ENCODE measurements at places on chromosomes 1 and 21. TPM values are rescaled to one million over a fixed set of nuclear protein-coding genes. Genes with fewer than 3 reads are reported as not detected.

DNA sequence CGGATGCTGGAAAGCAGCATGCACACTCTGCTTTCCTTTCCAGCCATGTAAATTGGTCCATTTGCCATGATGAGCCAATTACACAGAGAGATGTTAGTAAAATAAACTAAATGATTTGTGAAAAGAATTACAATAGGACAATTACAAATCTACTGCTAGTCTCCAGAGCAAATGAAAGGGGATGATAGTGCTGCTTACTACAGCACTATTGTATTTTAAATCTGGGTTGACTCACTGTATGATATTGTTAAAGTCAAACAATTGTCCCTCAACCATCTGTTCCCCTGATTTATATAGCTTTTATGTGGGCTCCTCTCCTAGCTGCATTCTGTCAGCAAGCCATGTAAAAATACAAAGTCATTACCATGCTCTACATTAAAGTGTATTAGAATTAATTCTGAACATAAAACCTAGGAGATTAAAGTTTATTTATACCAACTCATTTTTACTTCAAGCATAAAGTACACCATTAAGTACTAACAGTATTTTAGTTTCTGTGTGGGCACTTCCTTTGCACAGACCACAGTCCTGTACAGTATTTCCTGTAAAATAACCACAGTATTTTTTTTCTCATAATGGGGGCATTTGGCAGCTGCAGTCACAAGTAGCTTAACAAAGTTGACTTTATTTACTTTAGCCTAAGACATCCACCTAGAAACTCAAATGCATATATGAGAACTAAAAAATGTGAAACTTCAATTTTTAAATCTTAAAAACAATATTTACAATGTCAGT lies 135.8 kb downstream of the VAV3 start:
- DNase-seq = peak; percentile 48

GRCh38 chr1:155043301-155043702 lies 7.8 kb upstream of the ADAM15 start:
- no peak for DNase-seq

GRCh38 chr1:229507502-229507901 lies 639 bp downstream of the NUP133 start:
- no peak for DNase-seq

DNA sequence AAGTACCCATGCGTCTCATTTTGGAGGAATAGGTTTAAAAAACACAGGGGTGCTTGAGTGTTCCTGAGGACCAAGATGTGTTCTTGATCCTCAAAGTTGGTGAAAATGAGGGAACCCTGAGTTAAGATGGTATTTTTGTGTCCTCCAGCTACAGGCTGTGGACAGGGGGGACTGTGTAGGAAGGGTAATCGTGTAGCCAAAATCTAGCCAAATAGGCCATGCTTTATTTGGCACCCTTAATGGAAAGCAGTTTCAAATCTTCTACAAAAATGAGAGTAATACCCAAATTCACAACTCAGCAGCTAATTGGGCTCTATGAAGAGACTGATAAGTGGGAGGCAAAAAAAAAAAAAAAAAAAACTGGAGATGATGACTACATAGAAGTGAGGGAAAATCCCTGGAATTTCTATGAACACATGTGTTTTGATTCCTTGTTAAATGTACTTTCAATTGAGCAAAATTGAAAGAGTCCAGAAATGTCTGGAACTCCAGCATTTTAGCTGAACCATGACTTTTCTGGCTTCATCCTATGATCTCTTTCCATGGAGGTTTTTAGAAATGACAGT lies 470 bp downstream of the HSD11B1 start:
- DNase-seq = no peak

- no peak for DNase-seq
Observed at GRCh38 chr1:201473296-201473695, 4.3 kb upstream of the PHLDA3 start.

DNA sequence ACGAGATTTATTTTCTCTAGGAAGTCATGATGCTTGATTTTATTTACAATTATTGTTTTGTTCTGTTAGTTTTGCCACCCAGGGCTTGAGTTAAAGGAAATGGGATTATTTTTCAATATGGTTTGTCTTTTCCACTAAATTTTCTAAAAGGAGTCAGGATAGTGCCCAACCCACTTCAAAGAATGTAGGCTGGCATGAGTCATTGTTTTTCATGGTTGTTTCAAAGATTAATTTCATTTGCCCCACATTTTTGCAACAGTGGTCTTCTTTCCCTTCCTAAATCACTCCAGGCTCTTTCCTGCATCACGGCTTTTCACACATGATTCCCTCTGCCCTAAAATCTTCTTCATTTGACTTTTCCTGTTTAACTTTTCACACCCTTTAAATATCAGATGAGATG lies 2.5 kb downstream of the SLAMF6 start:
- DNase-seq = no peak

DNA sequence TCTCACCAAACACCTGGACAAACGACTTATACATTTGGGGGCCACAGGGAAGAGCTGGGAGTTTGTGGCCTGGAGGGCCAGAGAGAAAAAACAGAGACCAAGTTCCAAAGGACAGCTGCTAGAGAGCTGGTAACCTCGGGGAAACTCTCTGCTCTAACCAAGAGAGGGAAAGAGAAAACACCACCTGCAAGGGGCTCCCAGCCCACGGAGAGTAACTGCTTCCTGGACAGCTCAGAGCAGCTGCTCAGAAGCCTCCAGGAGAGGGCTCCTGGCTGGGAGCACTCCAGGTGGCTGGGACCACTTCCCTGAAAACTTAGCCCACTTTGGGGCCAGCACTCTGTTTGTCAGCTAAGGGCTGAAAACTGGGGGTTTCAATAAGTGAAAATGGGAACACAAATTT lies 154.8 kb upstream of the GRIK3 start:
- DNase-seq = no peak

GRCh38 chr1:204931768-204932572 lies 61.3 kb downstream of the NFASC start:
- DNase-seq = no peak

- peak; percentile 7 for DNase-seq
Observed at GRCh38 chr1:168391851-168392681, 111.4 kb downstream of the TBX19 start.

DNA sequence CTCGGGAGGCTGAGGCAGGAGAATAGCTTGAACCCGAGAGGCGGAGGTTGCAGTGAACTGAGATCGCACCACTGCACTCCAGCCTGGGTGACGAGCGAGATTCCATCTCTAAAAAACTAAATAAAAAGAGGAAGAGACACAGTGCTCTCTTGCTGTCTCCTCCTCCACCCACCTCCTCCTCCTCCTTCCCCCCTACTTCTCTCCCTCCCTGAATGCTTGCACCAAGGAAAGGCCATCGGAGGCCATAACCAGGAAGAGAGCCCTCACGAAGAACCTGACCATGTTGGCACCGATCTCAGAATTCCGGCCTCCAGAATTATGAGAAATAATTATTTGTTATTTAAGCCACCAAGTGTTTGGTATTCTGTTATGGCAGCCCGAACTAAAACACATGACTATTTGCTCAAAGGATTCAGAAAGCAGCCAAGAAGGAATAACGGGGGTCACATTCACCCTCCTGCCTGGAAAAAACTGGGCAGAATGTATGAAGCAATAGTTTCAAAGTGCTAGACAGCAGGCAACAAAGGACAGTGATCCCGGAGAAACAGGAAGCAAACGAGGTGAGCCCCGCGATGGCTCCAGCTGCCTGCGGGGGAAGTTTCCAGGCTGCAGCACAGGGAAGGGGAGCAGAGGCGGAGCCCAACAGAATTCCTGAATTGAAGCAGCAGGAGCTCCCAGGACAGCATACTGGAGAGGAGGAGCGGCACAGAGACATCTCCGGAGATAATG lies 35.8 kb downstream of the LDLRAD1 start:
- peak; percentile 52 for DNase-seq

DNA sequence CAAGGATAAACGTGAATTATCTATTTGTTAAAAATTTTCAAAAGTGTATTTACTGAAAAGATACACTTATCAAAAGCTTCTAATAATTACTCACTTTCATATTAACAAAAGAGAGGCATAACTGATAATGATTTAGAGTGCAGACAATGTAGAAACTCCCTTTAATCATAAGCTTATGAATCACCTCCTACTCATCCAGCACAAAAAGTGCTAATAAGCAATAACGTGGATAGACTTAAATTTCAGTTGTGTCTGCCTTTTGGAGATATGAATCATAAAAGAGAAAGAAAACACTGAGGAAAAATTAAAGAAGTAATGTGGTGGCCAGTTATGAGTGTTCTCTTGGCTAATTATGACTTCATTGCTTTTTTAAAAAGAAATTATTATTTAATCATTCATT lies 827.6 kb upstream of the B3GALT2 start:
- DNase-seq = peak; percentile 56

GRCh38 chr1:34379911-34380310 lies 203.2 kb downstream of the C1orf94 start:
- no peak for DNase-seq

DNA sequence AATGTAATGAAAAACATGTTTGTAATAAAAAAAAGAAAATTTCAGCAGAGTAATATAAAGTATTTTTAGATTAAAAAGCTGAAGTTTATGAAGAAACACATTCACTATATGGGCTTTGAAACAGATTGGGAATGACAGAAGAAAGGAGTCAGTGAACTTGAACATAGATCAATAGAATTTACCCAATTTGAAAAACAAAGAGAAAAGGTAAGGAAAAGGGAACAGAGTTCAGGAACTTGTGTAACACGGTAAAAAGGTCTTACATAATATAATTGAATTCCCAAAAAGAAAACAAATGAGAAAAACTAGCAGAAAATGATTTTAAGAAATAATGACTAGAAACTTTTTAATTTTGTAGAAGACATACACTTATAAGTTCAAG lies 206.8 kb downstream of the KCNT2 start:
- no peak for DNase-seq

DNA sequence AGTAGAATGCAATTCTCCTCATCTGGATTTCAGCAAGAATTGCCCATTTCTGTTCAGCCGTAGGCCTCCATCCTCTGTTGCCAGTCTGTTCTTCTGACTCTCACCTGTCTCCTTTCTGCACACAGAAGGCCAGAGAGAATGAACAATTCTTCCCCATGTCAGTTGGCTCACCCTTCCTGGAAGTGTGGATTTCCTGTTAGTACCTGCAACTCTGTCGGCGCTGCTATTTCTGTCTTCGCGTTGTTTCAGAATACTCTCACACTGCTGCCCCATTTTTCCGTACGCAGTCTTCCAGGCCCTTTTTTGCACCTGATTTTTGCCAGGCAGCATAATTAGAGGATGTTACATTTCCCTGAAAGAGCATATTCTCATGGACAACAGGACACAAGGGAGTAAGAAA lies 200.7 kb downstream of the FGGY start:
- DNase-seq = no peak

DNA sequence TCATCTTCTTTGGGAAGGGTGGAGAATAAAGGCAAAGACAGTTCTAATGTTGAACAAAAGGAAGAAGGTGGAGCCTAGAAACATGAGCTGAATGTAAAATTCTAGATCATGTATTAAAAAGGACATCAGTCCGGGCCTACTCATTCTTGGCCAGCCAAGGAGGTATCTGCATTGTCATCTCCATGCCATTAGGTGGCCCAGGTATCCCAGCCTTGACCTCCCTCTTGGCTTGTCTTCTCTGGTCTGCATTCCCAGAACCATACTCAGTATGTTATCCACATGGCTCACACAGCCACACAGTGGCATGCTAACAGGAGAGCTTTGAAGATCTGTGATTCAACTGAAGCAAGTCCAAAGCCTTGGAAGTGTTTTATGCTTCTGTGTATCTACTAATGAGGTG lies 369.8 kb upstream of the KAZN start:
- DNase-seq = no peak

DNA sequence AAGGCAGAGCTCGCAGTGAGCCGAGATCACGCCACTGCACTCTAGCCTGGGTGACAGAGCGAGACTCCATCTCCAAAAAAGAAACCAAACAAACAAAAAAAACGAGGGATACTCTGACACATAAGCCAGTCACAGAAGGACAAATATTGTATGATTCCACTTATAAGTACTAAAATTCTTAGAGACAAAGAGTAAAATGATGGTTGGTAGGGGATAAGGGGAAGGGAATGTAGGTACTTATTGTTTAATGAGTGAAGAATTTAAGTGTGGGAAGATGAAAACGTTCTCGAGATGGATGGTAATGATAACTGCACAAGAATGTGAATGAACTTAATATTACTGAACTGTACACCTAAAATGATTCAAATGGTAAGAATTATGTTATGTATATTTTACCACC lies 66.7 kb upstream of the GUCA2A start:
- DNase-seq = peak; percentile 89

- DNase-seq = no peak
Observed at GRCh38 chr1:202143768-202144401, 652 bp downstream of the ARL8A start.

DNA sequence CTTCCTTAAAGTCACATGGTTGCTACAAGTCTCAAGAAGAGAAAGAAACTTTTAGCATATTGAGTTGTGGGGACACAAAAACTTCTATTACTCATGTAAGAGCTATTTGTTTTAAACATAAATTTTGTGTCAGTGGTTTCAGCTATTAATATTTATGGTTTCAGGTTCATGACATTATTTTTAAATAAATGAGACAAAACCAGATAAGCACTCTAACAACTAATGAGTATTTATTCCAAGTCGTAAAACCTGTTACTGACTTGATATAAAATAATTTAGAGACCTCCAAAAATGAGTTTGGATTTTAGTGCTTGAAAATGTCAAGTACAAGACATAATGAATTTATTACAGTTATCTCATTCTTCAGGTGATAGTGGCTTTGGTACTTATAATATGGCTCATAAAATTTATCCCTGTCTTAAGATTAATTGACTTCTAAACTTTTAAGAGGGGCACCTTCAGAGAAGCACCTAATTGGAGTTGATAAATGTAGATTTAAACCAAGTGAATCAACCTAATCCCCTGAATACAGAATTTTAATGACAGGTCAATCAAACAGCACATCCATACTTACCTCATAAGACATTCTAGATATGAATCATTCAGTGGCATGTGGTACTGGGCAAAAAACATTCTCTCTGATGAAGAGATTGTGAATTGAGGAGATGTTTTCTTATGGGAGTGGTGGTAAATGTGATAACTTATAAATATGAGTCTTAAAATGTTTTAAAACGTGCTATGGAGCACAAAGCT lies 167.7 kb upstream of the PTGFR start:
- peak; percentile 58 for DNase-seq

DNA sequence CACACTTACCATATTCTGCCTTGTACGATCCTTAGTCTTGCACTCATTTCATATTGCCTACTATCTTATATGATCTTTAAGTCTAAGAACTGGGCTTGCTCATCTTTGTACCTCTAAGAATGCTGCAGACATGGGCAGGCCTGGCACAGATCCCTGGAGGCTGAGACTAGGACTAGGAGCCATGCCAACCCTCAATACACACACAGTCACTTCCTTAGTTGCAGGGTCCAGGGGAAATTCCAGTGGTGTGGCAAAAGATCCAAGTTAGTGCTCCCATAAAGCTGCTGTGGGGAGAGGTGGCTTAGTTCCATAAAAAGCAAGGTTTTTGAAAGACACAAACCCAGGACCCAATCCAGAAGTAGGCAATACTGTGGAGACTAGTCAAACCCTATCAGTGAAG lies 59.9 kb downstream of the CYYR1 start:
- DNase-seq = peak; percentile 53

The MCOLN2 gene
- 6.2 TPM for total RNA-seq

The WNT9A gene
- total RNA-seq = 1.0 TPM

The RHOU gene
- 20.8 TPM for total RNA-seq

The BRINP3 gene
- 18.8 TPM for total RNA-seq

The CNKSR1 gene
- total RNA-seq = not detected

The PI4KB gene
- total RNA-seq = 65.7 TPM

The RHCE gene
- 0.26 TPM for total RNA-seq

The AVPR1B gene
- not detected for total RNA-seq

The ERICH3 gene
- total RNA-seq = 0.17 TPM

The DYNLT4 gene
- 0.66 TPM for total RNA-seq

The SDF4 gene
- total RNA-seq = 127 TPM

The PPP1R15B gene
- total RNA-seq = 26.7 TPM

The KCNT2 gene
- 8.1 TPM for total RNA-seq

The SMG5 gene
- total RNA-seq = 65.9 TPM

Data from fibroblast of lung (primary cell).